GM12864 (cell line): ENCODE measurements at places on chromosomes 3 and 15.

- no peak for DNase-seq
These were observed 160.7 kb downstream of the FRMD5 start for GRCh38 chr15:44034334-44034733.

DNA sequence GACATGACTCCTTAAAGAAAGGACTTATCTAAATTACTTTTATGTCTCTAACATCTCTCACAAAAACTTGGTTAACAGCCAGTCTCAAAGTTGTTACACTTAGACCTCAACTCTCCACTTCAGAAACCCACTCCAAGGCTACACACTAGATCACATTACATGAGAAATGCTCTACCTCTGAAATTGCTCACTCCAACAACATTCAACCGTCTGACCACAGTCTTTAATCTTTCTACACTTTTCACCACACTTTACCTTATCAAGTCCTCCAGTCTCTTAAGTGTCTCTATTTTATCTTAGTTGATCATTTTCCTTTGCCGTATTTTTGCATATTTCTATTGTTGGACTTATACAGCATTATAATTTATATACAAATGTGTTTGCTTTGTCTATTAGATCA lies 5.8 kb downstream of the SLC12A6 start:
- DNase-seq = no peak

DNA sequence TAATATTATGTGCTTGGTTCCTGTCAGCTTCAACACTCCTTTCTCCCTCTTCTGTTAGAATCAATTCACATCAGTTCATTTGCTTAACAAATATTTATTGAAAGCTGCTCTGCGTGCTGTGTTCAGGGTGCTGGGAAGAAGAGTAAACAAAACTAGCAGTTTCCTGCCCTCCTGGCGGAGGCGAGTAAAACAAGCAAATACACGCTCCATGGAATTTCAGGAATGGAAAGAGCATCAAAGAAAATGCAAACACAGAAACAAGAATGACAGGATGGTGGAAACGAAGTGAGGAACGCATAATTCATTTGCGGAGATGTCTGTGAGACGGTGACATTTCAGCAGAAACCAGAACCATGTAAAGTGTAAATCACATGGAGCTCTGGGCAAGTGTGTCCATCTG lies 49.4 kb upstream of the SPTSSB start:
- no peak for DNase-seq

- no peak for DNase-seq
These were observed 12.4 kb downstream of the DNASE1L3 start for GRCh38 chr3:58198362-58198761.

GRCh38 chr3:64028754-64029153 lies 5.5 kb upstream of the PSMD6 start:
- no peak for DNase-seq

DNA sequence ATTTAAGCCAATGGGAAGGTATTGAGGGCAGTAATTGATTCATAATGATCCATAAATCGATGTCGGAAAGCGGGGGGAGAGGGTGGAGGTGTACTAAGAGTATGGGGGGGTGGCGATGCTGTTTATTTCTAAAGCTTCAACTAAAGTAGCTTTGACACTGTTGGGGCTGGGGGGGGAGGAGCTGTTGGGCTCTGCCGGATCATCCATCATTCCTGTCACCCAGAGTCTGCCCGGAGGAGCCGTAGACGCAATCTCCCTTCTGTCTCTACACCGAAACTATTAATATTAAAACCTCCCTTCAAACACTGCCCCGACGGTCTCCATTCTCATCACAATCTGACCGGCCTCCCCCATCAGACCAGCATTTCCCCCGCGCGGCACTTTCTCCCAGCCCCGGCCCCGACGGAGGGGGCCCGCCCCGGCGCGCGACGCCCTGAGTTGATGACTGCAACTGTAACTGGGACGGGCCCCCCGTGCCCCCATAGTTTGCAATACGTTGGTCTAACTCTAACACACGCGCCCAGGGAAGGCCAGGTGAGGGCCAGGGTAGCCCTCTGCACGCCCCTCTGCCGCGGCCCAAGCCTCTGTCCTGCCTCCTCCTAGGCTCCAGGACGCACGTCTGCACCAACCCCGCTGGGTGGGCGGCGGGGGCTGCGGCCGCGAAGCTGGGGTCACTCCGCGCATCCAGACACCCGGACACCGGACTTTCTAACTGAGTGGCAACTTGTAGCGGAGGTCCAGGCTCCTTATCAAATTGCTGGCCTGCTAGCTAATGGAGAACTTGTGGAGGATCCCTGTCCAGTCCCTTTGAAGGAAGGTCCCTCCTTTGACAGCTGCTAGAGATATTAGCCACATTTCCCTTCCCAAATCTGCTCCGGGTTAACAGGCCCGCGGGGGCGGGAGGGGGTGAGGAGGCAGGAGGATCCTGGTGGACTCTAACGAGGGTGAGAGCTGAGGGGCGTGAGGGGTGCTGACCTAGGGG lies 212.0 kb downstream of the MEIS2 start:
- no peak for DNase-seq

GRCh38 chr3:3589715-3590130 lies 209.5 kb upstream of the LRRN1 start:
- no peak for DNase-seq

DNA sequence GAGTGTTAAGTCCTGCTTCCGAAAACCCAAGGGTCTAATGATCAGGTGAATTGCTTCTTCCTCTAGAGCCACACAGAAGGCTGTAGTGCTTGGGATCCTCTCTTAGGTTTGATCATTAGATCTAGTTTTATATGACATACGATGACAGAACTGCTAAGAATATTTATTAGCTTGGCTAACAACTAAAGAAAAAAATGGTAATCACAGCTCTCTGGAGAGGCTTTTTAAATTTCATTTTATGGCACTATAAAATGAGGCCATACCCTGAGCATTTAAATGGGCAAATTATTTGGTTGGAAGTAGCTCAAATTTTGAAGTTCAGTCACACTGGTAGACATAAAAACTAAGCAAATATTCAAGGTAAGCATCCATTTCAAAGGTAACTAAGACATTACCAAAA lies 482.5 kb upstream of the WNT5A start:
- no peak for DNase-seq
